ENCODE measurements at places on chromosomes 4 and X.

GRCh38 chr4:75724867-75725724 is 719 bp downstream of the USO1 start:
- DNase-seq: peak; percentile 65

DNA sequence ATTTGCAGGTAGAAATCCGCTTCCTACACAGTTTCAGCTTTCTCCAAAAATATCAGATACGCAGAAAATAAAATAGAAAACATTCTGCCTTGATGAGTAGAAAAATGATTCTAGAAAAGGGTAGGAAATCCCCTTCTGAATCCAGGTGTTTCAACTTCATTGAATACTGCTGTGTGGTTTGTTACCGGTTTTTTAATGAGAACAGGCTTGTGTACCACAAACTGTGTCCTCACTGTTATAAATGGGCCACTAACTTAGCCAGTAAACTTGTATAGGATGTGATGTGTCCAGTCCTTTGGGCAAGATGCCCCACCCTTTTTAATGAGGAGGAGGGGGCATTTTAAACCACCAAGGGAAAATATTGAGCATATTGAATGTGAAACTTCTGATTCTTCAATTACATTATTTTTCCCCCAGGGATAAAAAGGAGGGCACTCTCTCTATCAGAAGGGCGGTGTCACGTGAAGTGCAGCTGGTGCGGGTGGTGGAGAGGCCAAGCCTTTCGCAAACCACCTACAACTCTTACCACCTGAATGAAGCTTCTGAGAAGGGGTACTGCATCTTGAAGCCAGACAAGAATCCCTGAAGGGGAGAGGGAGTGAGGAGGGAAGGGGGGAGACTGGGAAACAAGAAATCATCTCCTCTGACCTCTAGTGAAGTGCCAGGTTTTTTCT is 4.5 kb downstream of the CXXC4 start:
- no peak for DNase-seq

GRCh38 chr4:147015491-147015890 is 69.8 kb upstream of the TTC29 start:
- peak; percentile 32 for DNase-seq

DNA sequence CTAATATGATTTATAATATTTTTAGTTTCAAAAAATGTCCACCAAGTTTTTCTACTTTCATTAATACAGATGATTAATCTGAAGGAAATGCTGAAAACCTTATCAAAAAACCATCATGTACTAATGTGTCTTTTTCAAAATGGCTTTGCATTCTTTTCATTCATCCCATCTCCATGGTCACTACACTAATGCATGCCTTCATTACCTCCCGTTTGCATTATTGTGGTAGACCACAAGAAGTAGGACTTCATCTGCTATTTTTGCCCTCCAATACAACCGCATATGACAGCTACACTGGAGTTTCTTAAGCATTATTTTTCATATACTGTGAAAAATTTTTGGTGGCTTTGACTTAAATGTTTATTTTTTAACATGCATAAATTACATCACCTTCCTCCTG is 37.9 kb upstream of the FSTL5 start:
- DNase-seq: no peak

DNA sequence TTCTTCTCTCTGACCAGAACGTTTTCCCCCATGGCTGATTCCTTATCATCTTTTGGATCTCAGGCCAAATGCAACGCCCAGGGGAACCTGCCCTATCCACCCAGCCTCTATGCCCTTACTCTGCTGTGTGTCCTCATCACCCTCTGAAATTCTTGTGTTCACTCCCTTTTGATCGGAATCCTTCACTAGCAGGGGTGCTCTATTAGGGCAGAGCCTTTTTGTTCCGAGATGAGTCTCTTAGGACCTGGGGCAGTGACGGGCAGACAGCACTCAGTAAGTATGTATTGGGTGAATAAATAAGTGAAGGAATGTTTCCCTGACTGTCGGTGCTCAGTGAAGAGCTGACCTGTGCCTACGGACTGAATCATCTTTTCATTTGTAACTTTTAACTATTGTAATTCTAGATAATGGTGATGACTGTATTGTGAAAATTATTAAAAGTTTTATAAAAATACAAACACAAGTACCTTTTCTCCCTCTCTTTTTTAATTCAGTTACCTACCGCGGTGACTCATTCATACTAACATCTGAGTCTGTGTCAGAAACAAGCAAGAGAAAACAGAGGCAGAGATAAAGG is 4.8 kb upstream of the TENM3 start:
- no peak for DNase-seq

DNA sequence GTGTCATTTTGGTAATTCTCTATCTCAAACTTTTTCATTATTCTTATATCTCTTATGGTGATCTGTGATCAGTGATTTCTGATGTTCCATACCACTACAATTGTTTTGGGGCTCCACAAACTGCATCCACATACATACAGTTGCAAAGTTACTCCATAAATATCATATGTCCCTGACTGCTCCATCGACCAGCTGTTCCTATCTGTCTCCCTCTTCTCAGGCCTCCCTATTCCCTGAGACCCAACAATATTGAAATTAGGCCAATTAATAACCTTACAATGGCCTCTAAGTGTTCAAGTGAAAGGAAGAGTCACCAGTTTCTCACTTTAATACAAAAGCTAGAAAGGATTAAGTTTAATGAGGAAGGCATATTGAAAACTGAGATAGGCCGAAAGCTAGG is 108.7 kb downstream of the ANAPC10 start:
- DNase-seq: no peak

DNA sequence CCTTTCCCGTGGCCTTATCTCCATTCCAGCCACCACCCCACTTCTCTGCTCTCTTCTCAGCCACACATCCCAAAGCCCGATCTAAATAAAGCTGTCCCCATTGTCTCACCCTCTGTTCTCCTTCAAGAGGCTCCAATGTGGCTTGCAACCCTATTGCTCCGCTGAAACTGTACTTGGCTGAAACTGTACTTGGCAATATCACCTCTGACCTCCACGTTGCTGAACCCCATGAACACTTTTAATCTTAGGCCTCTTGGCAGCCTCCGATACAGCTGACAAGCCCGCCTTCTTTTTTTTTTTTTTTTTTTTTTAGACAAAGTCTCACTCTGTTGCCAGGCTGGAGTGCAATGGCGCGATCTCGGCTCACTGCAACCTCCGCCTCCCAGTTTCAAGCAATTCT is 12.1 kb downstream of the DCTD start:
- DNase-seq: no peak

DNA sequence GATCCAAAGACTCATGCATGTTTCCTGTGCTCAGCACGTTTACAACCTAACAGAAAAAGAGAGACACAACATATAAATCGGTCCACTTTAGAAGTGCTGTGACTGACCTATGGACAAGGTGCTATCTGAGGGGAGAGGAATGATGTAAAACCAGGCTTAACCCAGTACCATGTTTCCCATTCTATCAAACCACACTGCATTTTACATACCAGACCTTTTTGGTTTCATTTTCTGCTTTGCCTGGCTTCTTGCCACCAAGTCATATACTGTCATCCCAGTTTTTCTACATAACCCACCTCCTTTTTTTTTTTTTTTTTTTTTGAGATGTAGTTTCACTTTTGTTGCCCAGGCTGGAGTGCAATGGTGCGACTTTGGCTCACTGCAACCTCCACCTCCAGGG is 82.2 kb downstream of the KLF8 start:
- no peak for DNase-seq

- no peak for DNase-seq
These were observed 9.6 kb downstream of the PAICS start for GRCh38 chr4:56445699-56446098.

GRCh38 chrX:20740443-20740842 is 473.7 kb upstream of the RPS6KA3 start:
- DNase-seq: no peak

GRCh38 chr4:41360214-41360920 is 103.6 kb downstream of the UCHL1 start:
- no peak for DNase-seq

DNA sequence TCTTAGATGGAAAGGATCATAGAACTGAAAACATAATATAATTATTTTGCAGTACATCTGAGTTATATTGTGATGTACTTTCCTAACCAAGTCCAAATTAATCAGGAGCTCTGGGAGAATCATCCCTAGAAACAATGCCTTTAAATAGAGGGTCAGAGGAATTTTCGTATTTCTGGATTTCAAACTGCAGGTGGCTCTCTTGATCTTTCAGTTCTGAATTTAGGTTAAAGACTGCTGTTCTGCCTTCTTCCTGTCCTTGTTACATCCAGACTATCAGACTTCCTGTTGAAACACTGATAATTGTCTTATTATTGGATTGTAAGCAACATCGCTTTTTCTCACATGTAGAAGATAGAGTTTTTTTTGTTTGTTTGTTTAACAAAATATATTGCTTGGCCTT is 142.7 kb downstream of the RPA4 start:
- DNase-seq: no peak

GRCh38 chr4:24765376-24765988 is 29.9 kb upstream of the SOD3 start:
- DNase-seq: no peak

DNA sequence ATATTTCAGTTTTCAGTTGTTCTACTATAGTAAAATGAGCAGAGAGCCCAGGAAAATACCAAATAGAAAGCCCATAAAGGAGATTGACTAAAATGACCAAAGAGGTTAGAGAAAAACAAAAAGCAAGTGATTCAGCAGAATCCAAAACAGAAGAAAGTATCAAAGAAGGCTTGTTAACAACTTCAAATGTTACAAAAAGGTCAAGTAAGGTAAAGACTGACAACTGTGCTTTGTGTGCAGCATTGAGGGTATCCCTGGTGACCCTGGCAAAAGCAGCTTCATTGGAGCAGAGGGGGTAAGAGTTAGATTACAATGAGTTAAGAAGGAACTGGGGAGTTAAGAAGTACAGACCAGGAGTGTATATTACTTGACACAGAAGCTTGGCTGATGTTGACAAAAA is 317.9 kb downstream of the OPHN1 start:
- no peak for DNase-seq

DNA sequence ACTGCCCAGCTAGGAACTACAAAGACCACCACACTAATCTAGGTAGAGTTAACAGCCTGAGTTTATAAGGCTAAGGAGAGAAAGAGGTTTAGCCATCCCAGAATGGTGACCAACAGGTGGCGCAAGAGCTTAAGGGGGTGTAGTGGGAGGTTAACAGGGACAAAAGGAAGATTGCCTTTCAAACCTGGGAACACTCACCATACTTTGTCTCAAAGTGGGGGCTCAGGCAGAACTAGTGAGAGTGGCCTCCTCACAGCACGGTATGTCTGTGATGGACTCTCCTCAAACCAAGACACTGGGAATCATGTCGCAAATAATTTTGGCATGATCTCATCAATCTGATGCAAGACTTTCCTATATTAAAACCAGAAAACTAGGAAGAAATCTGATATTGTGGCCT is 23.4 kb downstream of the CCNI start:
- no peak for DNase-seq

- no peak for DNase-seq
These were observed 70.6 kb upstream of the CENPE start for GRCh38 chr4:103268746-103269145.

DNA sequence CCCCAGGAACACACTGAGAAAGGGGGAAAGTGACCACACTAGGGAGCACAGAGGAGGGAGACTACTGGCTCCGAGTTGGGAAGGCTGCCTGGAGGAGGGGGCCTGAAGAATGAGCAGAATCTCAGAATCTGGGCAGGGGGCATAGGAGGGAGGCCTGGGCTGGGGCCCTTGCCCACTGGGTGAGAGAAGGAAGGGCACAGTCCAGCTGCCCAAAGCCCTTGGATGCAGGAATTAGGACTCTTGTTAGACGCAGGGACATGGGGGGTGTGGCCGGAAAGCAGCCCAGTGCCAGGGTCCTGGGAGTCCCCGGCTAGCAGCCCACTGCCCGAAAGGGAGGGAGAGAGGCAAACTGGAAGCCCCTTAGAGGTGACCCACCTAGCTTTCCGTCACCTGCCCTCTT is 1.9 kb upstream of the DUSP9 start:
- no peak for DNase-seq

DNA sequence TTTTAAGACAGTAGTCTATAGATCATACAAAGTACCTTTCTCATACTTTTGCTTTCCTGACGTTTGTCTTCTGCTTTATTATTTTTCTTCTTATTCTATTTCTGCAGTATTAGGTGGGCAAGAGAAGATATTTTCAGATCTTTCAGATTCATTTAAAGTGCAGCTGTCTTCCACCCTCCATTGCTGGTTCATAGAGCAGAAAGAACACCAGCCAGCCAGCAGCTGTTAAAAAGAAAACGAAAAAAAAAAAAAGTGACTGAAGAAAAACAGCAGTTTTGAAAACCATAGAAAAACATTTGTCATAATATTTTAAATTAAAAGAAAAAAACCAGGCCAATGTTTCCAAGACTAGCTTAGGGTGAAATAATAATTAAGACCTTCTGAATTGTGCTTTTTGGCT is 42.9 kb downstream of the SMAD1 start:
- DNase-seq: no peak

DNA sequence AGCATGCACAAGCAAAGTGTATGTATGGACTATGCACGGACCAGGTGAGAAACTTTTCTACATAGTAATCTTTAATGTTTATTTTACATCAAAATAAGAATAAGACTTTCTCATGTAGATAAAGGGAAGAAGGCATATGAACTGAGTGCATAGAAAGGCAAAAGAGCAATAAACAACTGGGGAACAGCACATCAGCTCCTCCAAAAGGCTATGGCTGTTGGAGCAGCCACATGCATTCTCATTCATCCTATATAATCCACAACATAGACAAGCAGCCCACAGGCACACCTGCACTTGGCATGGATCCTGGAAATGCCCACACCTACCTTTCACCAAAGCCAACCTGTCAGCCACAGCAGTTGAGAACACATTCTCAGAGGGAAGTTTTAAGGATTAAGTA is 586.9 kb upstream of the INTU start:
- DNase-seq: no peak

DNA sequence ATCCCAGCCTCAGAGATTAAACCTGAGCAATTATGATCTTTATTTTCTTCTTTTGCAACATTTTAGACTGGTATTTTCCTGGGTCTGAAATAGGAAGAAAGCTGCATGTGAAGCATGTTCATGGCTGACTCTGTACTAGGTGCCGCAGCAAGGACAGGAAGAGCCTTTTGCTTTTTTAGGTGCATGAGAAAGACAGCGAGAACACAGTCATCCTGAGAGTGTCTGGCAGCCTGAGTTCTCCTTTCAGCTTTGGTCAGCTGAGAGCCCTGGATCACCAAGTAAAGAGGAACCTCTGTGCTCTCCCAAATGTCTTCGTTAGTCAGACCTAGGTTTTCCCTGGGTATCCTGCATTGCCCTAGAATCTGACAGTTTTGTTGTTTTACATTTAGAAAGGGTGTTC is 29.8 kb downstream of the FAM149A start:
- no peak for DNase-seq

- DNase-seq: no peak
These were observed 16.2 kb downstream of the RASSF6 start for GRCh38 chr4:73603854-73604584.

DNA sequence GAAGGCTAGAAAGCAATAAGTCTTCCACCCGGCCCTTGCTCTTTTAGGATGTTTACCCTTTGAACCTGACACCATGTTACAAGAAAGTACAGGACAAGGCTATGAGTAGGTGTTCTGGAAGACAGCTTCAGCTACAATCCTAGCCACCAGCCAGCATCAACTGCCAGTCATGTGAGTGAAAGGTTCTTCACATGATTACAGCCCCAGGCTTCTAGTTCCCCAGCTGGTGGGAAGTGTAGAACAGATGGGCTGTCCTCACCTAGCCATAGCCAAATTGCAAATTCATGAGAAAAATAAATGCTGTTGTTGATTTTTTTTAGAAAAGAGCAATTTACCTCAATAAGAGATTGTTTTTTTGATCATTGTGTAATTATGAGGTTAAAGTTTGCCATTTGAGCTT is 60.8 kb downstream of the GRXCR1 start:
- no peak for DNase-seq

GRCh38 chr4:100819505-100819904 is 301.7 kb upstream of the EMCN start:
- DNase-seq: no peak

GRCh38 chrX:105745863-105746262 is 76.5 kb upstream of the NRK start:
- DNase-seq: no peak

Measured in forelimb muscle (tissue), 1 donor.